ENCODE measurements at places on chromosomes 1 and 21. TPM values are rescaled to one million over a fixed set of nuclear protein-coding genes. Genes with fewer than 3 reads are reported as not detected.

RGS18 gene
- 1.1 TPM for polyA plus RNA-seq

MTARC2 gene
- polyA plus RNA-seq: 17.4 TPM

ITLN1 gene
- not detected for polyA plus RNA-seq

SELENBP1 gene
- 35.2 TPM for polyA plus RNA-seq

ELOA gene
- 33.6 TPM for polyA plus RNA-seq

DIO1 gene
- polyA plus RNA-seq: not detected

DNA sequence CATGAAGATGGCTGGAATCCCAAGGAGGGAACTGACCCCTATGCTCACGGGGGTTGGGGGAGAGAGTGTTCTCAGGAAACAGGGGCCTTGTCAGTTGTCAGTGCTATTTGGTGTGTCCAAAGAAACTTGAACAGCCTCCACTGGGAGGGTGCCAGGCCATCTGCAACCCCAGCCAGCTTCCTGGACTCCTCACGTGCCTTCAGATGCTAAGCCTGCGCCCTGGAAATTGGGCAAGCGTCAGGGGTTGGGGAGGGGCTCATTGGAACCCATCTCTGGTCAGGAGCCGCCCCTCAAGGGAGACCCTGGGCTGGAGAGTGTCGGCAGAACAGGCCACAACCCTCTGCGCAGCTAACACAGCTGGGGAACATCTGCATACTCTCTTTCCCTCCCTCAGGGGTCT is 13.1 kb upstream of the LHX4 start:
- no peak for DNase-seq

DNA sequence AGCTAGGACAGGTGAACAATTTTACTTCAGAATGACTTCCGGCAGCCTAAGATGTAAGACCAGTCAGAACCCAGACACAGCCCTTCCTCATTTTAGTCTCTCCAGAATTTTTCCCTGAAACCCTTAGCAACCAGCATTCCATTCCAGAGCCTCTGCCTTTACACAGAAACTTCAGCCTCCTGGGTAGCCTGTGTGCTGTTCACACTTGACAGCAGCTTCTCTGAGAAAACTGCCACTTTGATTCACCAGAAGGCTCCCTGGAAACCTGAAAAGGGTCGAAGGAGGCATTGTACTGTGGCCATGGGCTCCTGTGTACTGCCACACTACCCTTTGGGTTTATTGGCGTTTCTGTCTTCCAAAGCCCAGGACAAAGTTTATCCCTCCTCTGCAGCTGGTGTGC is 17.4 kb downstream of the HYI start:
- no peak for DNase-seq

GRCh38 chr1:12148958-12149790 is 17.6 kb upstream of the TNFRSF1B start:
- DNase-seq: no peak

GRCh38 chr1:61255358-61255703 is 173.0 kb downstream of the NFIA start:
- DNase-seq: no peak

DNA sequence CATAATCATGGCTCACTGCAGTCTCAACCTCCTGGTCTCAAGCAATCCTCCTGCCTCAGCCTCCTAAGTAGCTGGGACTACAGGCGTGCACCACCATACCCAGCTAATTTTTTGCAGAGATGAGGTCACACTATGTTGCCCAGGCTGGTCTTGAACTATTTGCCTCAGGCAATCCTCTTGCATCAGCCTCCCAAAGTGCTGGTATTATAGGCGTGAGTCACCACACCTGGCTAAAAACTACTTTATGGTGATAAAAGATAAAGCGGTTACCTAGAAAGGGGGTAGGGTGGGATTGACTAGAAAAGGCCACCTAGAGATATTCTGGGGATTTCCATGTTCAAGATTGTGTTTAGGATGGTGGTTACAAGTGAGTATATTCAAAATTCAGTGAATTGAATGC is 5.0 kb downstream of the TSTD1 start:
- DNase-seq: no peak

GRCh38 chr1:216310776-216311175 is 112.5 kb downstream of the USH2A start:
- no peak for DNase-seq

DNA sequence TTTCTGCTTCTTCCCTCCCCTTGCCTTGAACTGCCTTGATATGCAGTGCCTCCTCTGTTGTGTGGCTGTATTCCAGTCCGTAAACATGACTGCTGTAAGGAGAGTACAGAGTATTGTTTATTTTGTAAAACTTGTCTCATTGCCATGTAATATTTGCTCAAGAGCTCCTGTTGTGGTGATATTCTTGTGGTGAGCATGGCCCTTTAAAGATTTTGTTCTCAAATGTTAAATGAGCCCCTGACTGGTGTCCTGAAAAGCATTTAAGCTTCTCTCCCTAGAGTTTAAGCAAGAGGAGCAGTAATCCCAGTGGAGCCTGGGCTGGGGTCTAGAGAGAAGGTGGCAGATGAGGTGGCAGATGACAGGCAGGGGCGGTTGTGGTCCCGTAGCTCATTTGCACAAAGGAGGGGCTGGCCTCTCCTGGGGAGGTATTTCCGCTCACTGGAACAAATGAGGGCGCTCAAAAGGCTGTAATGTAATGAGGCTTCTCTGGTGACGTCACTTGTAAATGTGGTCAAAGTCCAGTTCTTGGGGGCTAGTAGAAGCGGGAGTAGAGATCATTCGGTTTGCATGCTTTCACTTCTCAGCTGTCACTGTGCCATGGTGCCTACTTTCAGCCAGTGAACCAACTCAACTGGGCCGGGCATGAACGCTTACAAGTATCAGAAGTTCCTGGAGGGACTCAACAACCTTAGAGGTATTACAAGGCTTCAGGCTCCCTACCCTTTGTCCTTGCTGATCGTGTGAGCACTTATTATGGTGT is 46.0 kb upstream of the MACF1 start:
- no peak for DNase-seq

DNA sequence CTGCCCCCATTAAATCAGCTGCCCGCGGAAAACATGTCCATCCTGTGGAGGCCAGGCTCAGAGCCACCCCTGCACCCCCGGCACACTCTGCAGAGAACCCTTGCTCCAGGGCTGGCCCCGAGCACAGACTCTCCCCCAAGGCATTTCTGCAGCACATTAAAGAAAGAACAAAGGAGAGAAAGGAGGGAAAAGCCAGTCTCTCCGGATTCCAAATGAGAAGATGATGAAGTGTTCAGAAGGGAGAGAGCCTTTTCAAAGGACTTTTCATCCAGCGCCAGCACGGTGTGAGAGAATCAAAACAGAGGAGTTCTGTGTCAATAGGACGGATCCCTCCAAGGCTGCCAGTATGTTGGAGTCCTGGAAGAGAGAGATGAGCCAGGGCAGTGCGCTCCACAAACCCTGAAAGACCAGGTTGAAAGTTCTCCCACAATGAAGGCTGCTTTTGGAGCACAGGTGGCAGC is 498.3 kb downstream of the NPHP4 start:
- DNase-seq: no peak

GRCh38 chr1:116164150-116164549 is 53.0 kb downstream of the MAB21L3 start:
- no peak for DNase-seq

DNA sequence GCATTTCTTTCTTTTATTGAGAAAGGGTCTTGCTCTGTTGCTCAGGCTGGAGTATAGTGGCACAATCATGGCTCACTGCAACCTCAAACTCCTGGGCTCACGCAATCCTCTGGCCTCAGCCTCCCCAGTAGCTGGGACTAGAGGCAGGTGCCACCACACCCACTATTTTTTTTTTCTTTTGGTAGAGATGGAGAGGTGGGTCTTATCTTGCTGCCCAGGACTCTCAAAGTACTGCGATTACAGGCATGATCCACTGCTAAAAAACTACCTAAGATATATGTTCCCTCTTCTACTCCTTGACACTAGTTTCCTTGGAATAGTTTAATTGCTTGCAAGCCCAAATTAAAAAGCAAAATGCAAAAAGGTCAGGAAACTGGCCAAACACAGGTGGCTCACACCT is 56.9 kb upstream of the GUCA2A start:
- no peak for DNase-seq

DNA sequence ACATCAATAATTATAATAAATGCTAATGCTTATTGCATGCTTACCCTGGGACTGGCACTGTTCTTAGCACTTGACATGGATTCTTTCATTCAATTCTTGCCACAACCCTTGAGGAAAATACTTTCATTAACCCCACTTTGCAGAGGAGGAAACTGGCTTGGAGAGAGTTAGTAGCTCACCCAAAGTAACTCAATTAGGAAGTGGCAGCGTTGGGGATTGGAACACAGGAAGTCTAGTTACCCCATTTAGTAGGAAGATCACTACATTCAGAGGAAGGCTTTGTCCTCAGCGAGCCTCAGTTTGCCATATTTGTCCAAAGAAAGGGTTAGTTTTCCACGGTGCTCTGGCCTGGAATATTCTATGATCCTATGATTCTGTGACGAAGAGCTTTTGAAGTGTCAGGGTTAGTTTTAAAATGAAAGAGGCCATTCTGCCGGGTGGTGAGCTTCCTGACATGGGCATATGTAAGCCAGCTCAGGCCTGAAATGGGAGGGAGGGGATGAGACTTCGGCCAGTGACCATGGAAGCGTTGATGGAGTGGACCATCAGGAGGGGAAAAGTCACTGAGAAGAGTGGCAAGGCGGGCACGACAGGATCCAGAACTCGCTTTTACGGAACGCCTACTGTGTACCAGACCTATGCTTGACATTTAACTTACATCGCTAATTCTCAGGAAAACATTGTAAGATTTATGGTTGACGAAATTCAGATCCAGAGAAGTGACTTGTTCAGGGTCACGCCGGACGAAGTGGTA is 28.2 kb upstream of the EPB41 start:
- DNase-seq: no peak

DNA sequence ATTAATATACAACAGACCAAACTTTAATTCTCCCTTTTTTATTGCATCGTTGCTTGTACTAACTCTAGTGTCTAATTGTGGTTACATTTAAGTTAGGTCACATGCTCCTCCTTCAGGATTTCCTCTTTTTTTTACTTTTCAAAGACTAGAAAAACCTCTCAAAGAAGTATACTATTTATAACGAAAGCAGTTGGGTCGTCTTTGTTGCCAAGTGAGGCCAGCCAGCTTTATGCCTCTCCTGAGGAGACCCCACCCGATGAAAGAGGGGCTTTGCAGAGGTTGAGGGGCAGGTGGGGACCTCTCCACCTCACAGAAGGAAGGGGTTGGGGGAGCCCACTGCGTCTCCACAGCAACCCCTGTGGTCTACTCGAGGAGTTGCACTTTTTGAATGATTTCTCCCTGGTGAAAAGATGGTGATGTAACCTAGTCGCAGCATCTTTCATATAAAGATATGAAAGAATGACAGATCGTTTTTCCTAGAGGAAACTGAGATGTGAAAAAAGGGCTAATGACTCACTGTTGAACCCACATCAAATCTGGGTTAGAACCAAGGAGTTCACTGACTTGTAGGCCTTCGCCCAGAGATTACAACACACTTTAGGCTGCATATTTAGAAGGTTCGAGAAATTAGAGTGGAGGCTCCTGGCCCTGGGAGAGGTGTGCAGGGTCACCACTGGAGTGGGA is 6.4 kb downstream of the TGFB2 start:
- no peak for DNase-seq

- no peak for DNase-seq
These were observed 1.5 kb downstream of the PAQR6 start for GRCh38 chr1:156246241-156246780.

- peak; percentile 34 for DNase-seq
These were observed 78.5 kb downstream of the ARHGEF10L start for GRCh38 chr1:17617787-17618557.
